ENCODE measurements at places on chromosomes 3 and 15.

DNA sequence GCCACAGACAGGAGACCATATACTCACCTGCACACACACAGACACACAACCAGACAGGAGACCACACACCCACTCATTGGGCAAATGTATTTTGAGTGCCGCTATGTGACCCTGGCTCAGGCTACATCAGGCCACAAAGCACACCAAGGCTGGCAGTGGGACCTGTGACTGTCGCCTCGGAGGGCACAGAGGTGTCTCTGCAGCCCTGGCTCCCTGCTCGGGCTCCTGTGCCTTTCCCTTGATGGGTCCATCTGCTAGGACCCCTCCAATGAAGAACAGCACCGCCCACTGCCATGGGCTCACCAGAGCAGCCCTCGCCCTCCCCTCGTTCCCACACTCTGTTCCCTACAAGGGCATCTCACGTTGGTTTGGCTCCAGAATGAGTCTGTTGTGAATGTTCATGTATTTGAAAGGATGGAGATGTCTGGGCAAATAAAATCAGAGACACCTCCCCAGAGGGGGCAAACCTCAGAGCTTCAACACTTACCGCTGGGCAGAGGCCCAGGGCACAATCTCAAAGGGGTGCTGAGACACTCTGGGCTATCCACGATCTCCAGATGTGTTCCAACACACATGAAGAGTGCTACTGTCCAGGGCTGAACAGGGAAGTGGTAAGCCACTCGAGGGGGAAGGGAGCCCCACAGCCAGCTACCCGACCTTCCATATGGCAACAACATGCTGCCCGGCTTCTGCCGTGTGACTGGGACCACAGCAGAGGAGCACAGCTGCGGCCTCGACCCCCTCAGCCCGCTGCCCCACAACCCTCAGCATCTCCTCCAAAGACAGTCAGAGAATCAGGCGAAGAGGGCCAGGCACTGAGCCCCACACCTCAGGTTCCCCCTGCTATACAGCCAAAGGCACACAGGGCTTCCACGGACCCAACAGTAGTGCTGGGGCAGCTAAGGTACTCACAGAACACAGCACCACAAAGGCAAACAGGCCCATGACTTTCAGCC, 74.9 kb downstream of the OCA2 start:
- DNase-seq: no peak

DNA sequence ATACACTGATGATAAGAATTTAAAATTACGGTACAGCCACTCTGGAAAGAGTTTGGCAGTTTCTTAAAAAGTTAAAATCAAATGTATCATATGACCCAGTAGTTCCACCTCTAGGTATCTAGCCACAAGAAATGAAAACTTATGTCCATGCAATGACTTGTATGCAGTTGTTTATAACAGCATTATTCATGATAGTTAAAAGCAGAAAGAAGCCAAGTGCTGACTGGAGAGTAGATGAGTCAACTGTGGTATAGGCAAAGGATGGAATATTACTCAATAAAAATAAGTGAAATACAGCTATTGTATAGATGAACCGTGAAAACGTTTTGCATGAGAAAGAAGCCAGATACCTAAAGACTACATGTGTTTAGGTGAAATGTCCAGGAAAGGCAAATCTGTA, 14.8 kb downstream of the GPR87 start:
- peak; percentile 59 for DNase-seq

DNA sequence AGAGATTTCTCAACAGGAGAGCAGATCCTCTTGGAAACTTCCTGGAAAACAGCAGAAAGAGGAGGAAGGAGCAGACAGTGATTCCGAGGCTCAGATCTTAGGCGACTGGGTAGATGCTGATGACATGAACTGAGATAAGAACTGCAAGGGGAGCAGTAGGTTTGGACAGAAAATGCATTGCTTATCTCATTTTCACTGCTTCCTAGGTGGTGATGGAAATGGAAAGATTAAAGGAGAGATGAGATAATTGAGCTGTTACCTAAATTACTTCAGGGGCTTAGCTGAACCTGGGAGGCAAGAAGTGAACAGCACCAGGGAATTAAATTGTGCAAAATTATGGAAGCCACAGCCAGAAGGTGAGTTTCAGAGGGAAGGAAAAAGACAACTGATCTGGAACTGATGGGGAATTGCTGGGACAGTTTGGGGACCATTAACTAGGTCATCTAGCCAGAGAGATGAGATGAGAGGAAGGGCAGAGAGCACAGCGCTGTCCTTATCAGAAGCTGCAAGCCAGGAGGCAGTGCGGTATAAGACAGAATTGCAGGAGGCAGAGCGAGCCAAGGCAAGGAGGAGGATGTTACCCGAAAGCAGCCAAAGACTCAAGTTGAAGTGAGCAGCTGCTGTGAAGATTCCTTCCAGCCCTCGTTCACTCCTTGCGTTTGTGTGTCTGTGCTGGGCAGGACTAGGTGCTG, 140.4 kb downstream of the SRGAP3 start:
- DNase-seq: no peak

DNA sequence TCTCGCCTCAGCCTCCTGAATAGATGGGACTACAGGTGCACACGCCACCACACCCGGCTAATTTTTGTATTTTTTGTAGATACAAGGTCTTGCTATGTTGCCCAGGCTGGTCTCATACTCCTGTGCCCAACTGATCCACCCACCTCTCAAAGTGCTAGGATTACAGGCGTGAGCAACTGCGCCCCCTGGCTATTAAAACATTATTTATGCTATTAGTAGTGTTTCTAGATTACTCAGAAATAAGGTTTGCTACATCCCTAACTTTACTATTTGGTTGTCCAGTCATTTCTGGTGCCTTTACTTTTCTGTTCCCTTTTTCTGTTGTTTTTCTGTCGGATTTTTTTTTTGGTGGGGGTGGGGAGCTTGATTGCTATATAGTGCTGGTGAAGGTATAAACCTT, 393.6 kb upstream of the TPM1 start:
- DNase-seq: peak; percentile 17

GRCh38 chr3:40336511-40337135, 27.1 kb downstream of the EIF1B start:
- DNase-seq: no peak

- no peak for DNase-seq
Observed at GRCh38 chr3:55006244-55006676, 78.4 kb upstream of the LRTM1 start.

DNA sequence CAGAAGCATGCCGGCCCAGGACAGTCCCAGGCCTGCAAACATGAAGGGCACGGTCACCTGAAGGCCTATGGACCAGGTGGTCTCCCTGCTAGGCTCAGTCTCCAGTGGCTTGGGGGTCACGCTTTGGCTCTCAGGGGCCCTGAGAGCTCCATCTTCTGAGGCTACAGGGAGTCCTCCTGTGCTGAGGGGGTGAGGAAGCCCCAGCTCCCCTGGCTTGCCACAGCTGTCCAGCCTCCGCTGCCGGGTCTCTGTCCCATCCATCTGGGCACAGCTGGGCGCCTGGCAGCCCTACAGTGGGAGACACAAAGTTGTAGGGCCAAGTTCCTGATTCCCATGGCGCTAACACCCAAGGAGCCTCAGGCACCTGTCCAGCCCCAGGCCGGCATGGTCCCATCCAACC, 16.0 kb downstream of the SLC41A3 start:
- no peak for DNase-seq

GRCh38 chr3:127984241-127984975, 67.8 kb upstream of the SEC61A1 start:
- no peak for DNase-seq

DNA sequence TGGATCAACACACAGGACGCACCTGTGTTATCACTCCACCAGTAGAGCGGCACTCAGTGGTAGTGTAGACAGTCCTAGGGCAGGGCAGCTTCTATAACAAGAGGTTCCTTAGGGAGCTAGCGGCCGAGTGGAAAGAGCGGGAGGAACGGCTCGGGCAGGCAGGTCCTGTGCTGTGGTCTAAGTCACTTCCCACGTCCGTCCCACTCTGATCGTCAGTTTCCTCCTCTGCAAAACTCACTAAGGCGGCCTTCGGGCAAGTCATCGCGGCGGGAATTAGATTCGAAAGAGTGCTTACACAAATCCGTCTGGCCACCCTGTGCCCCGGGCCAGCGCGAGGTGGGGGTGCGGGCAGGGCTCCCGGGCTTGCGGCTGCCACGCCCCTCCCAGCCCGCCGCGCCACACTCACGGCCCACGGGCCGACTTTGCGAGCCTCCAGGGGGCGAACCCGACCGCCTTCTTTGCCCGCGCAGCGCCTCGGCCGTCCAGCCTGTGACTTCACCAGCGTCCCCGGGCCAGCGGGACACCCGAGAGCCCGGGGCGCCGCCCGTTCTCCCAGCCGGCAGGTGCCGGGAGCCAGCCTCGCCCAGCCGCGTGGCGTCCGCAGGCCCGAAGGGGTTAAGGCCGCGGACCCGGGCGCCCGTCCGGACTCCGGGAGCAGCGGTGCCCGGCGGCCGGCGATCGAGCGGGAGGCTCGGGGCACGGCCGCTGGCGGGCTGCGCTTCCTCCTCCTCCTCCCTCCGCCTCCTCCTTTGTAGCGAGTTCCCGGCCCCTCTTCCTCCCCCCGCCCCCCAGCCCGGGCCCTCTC, 416 bp upstream of the CORO2B start:
- peak; percentile 63 for DNase-seq

DNA sequence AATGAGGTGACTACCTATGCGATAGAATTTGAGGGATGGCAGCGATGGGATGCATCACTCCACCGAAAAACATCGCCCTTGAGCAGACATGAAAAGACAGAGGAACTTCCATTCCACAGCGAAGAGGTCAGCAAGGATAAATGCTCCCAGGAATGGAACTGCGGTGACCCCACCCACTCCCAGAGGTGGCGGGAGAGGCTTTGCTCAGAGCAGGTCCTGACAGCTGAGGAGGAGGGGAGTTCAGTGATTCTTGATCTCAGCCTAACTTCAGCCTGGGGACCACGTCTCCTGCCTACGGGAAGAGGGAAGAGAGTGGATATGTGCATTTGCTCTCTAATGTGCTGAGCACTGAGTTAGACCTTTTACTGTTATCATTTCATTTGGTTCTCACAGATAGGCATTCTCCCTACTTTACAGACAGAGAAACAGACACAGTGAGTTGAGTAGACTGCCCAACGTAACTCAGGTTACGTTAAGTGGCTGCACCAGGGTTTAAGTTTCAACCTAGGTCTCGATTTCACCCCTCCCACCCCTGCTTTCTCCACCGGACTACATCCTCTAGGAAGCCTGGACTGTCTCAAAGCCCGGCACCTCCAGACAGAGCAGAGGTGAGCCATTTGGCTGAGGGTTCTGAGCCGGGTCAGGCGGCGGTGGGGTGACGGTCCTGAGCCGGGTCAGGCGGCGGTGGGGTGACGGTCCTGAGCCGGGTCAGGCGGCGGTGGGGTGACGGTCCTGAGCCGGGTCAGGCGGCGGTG, 170.0 kb downstream of the RAB11A start:
- peak; percentile 22 for DNase-seq

DNA sequence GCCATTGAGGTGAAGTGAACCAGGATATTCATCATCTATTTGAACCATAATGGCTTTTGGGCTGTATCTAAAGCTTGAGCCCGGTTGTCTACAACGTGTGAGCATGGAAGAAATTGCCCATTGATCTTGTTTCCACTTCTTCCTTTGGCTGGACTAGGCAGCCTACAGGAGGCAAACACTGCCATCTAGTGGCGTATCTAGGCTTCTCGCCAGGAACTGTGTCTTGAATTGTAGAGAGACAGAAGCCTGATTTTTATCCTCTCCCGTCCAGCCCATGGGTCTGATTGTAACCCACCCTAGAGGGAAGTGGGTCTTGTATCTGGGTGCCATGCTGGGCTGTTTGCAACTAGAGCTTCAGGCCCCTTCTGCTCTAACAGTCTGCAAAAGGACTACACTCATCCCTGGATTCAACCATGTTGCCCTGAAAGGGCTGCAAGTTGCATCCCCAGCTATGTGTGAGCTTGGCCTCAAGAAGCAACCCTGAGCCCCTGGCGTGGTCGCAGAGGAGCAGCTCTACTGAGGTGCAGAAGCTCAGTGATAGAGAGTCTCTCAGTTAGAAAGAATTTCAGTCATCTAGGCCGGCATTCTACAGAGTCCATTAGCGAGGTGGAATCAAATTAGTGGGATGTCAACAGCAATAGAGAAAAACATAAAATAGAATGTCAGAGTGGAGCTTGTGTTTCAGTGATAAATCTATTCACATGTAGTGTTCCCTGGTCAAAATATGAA, 170.2 kb upstream of the UMPS start:
- DNase-seq: peak; percentile 85

GRCh38 chr15:96335411-96336024, 5.0 kb downstream of the NR2F2 start:
- no peak for DNase-seq

GRCh38 chr3:193929921-193930646, 205.9 kb upstream of the HES1 start:
- no peak for DNase-seq

DNA sequence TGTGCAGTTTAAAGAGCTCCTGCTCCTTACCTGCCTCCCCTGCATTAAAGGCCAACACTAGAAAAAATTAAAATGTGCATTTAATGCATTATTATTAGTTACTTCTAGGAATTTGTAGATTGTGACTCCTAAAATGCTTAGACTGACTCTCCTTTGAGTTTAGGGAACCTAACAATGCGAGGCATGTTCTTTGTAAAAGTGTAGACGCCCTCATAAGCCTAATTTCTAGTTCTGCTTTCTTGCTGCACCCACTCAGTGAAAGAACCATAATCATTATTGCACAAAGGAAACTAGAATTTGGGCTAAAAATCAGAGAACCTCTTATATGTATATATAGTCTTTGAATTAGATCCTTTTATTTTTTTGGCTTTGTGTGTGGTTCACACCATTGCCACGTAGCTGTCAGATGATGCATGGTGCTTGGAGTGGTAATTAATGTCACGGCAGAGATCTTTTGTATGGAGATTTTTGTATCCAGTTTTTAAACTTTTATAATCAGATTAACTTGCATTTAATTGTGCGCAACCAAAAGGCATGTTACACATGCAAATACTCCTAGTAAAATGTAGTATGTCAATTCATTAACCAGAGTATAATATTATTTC, 710 bp downstream of the ABHD10 start:
- DNase-seq: peak; percentile 29

DNA sequence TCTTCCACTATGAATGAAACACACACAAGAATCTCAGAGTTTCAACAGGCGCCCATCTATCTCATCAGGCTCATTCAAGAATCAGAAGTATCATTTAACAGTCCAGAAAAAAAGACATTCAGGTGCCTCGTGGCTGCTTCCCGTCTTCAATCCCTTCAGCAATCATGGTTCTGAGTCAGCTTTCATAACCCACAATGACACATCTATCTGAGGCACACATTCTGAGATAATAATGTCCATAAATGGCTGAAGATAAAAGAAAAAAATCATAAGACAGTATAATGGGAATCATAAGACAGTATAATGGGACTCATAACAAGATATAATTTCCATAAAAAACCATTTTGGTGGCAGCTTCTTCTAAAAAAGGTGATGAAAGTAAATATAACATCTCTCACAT, 52.4 kb downstream of the TNIK start:
- peak; percentile 68 for DNase-seq

- DNase-seq: peak; percentile 70
Observed at GRCh38 chr3:55440104-55440708, 46.9 kb downstream of the WNT5A start.

GRCh38 chr15:85667491-85668424, 127.0 kb downstream of the KLHL25 start:
- DNase-seq: peak; percentile 94

DNA sequence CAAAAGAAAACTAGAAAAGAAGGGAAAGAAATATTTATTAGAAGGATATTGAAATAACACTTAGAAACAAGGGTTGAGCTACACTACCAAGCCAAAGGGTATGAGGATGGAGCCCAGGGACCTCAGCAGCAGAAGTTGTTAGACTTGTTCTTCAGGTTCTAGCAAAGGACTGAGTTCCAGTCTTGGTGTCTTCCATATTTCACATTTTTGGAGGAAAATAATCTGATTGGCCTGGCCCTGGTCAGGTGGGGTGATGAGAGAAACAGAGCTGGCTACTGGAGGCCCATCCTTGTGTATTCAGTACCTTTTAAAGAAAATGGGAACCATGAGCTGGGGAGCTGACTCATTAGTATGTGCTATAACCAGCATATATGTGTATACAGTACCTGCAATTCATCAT, 28.2 kb downstream of the PPP4R2 start:
- DNase-seq: no peak

Data from fibroblast of skin of scalp (primary cell).